Central memory CD8-positive, alpha-beta T cell (primary cell): ENCODE measurements at places on chromosomes 4 and X.
A peak's percentile ranks its signal among the peaks of the same experiment; 100 is the strongest.

DNA sequence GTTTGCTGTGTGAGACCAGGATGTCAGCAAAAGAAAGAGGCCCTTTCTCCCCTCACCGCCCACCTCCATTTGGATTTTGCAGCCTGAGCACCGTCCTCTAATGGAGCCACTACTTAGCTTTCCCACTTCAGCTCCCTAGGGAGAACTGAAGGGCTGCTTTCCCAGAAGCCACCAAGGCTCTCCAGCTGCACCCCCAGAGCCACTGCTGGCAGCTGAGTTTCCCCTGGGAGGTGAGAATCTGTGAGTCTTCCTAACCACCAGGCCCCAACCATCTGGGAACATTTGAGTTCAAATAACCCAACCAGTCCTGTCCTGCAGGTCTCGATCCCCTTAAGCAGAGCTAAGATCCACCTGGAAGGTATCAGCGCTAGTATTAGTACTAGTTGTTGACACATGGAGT is 173.1 kb upstream of the USP9X start:
- DNase-seq = no peak
- H3K27me3 ChIP-seq = no peaks in the 10 kb centered on the region
- H3K4me1 ChIP-seq = no peaks in the 10 kb centered on the region
- no peak overlapping the region for H3K4me3 ChIP-seq
- no peak overlapping the region for H3K27ac ChIP-seq

DNA sequence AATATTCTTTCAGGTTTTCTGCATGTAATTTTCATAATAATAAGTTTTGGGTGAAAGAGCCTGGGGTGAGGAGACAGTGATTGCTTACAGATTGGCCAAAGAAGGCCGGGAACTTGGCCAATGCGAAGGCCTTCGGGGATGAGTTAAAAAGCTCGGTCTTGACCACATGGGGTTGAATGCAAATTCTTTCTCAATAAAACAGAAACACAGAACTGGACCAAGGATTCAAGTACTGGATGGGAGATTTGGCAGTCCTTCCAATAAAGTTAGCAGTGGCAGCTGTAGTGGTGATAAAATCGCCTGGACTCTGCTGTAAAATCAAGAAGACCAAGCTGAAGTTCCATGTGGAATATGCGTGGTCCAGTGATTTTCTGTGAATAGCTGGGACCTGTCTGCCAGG is 282.2 kb upstream of the KLF3 start:
- no peak for DNase-seq
- H3K4me1 ChIP-seq = no peaks in the 10 kb centered on the region
- H3K27me3 ChIP-seq = no peaks in the 10 kb centered on the region
- H3K4me3 ChIP-seq = no peak overlapping the region
- no peaks in the 10 kb centered on the region for H3K36me3 ChIP-seq
- H3K27ac ChIP-seq = no peak overlapping the region

- H3K27ac ChIP-seq = no peak overlapping the region
- no peak for DNase-seq
- H3K4me3 ChIP-seq = no peak overlapping the region
Measured at GRCh38 chrX:46812445-46812844, 24.4 kb upstream of the RP2 start.

GRCh38 chrX:103467887-103468286 is 51.4 kb downstream of the RAB40A start:
- H3K27ac ChIP-seq = no peak overlapping the region
- no peak for DNase-seq
- H3K4me3 ChIP-seq = no peak overlapping the region
- peaks cover 5% of the 10 kb centered on the region for H3K4me1 ChIP-seq
- H3K36me3 ChIP-seq = peaks cover 2% of the 10 kb centered on the region
- H3K27me3 ChIP-seq = peaks cover 17% of the 10 kb centered on the region

- H3K36me3 ChIP-seq = peaks cover 25% of the 10 kb centered on the region
- DNase-seq = peak; percentile 50
- H3K4me3 ChIP-seq = peak overlapping the region; percentile 60
Measured at GRCh38 chr4:105471566-105472176, 2.2 kb downstream of the PPA2 start.

DNA sequence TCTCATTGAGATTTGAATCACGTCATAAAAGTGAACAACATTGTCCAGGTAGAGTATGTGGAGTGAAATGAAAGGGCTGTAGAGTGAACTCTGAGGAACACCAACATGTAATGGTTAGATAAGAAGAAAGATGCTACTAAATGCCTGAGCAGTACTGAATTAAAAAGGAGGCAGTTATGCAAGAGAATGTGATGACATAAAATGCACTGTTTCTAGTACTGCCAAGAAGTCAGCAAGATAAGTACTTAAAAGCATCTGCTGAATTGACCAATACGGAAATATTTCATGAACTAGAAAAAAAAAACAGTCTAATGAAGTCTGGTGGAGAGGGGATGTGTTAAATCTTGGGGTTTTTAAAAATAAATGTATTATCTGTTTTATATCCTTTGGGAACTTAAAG is 583.8 kb upstream of the GALNT7 start:
- no peak overlapping the region for H3K27ac ChIP-seq
- no peak for DNase-seq
- H3K27me3 ChIP-seq = no peaks in the 10 kb centered on the region
- H3K36me3 ChIP-seq = no peaks in the 10 kb centered on the region
- no peak overlapping the region for H3K4me3 ChIP-seq
- no peaks in the 10 kb centered on the region for H3K4me1 ChIP-seq

DNA sequence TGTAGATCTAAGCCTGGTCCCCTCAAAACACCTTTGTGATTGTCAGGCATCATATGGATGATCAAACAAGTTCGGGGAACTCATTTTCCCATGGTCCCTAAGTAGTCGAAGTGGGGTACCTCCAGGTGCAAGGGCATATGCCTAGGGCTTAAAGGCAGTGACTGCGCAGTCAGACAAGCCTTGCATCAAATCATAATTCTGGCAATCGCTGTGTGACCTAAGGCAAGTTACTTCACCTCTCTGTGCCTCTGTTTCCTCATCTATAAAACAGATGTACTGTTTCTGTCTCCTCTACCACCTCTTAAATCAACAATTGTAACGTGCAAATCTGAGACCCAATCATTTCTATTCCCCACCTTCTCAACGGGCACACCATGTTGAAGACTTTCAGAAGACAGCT is 1.8 kb downstream of the CD99L2 start:
- H3K36me3 ChIP-seq = no peaks in the 10 kb centered on the region
- peak overlapping the region; percentile 20 for H3K27ac ChIP-seq
- H3K4me1 ChIP-seq = peaks cover 9% of the 10 kb centered on the region
- no peaks in the 10 kb centered on the region for H3K27me3 ChIP-seq
- no peak overlapping the region for H3K4me3 ChIP-seq

DNA sequence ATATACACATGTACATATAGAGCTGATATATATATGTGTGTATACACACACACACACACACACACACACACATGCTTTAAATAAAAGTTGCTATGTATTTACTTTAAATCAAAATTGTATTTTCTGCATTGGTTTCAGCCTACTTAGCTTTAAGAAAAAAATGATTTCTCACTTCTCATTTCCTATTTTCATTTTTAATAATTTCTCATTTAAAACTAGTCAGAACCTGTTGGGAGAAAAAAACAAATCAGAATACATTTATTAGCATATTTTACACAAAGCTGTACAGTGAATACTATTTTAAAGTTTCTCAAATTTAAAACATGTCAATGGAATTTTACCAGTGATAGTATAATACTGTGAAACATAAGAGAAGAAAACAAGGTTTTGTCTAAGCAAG is 681.8 kb downstream of the CENPC start:
- H3K36me3 ChIP-seq = no peaks in the 10 kb centered on the region
- no peak overlapping the region for H3K27ac ChIP-seq
- no peaks in the 10 kb centered on the region for H3K4me1 ChIP-seq
- DNase-seq = no peak
- no peaks in the 10 kb centered on the region for H3K27me3 ChIP-seq
- no peak overlapping the region for H3K4me3 ChIP-seq

- no peaks in the 10 kb centered on the region for H3K36me3 ChIP-seq
- DNase-seq = no peak
- H3K27ac ChIP-seq = no peak overlapping the region
- H3K4me1 ChIP-seq = no peaks in the 10 kb centered on the region
Measured at GRCh38 chr4:113951263-113951662, 28.2 kb downstream of the ARSJ start.

GRCh38 chr4:76708971-76709771 is 188.8 kb downstream of the SOWAHB start:
- no peak for DNase-seq
- no peak overlapping the region for H3K4me3 ChIP-seq
- H3K4me1 ChIP-seq = no peaks in the 10 kb centered on the region
- H3K27me3 ChIP-seq = peaks cover 45% of the 10 kb centered on the region
- peaks cover 2% of the 10 kb centered on the region for H3K36me3 ChIP-seq
- H3K27ac ChIP-seq = no peak overlapping the region

DNA sequence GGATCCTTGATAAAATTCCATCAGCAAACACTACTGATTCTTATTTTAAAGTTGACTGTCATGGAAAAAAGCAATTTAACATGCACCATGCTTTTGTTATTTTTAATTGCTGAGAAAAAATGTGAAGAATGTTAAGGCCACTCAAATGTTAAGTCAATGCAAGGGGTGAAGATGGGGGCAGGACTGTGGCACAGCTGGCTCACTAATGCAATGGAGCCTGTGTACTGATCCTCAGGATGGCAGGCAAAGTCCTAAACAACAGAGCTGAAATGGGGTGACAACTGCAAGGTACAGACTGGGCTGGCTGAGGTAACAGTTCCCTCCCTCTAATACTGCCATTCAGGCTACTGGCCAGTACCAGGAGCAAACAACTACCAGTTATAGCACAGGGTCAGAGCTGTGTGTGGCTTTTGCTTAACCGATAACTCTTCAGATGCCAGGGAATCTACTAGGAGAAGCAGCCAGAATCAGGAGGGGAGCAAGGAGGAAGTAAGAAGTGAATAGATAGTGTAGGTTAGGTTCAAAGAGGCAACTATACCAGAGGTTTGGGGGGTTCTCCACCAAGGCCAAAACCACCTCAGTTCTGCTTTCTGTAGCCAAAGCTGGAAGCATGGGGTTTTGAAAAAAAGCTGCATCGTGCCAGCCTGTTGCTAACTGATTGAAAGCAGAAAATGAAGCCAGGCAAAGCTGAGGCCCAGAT is 372.6 kb downstream of the OPHN1 start:
- H3K4me1 ChIP-seq = no peaks in the 10 kb centered on the region
- DNase-seq = no peak
- no peak overlapping the region for H3K27ac ChIP-seq
- H3K36me3 ChIP-seq = no peaks in the 10 kb centered on the region

GRCh38 chr4:129254526-129254925 is 158.6 kb downstream of the C4orf33 start:
- H3K4me1 ChIP-seq = no peaks in the 10 kb centered on the region
- H3K27ac ChIP-seq = no peak overlapping the region
- no peak for DNase-seq

DNA sequence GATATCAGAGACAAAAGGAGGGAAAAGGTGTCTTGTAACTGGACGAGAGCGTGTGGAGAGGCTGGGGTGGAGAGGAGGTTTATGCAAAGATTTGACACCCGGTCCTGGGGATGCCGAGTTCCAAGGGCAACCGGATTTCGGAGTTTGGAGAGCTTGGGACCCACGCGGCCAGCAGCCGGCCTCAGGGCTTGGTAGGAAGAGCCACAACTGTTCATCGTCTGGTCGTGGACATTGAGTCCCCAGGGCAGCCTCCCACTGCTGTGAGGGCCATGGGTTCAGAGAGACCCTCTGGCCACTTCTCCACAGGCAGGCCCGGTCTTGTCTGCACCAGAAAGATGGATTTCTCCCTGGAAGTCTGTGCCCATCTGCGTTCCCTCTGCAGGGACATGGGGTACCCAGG is 46.8 kb downstream of the SHOX start:
- H3K36me3 ChIP-seq = peaks cover 7% of the 10 kb centered on the region
- no peaks in the 10 kb centered on the region for H3K4me1 ChIP-seq
- H3K27me3 ChIP-seq = no peaks in the 10 kb centered on the region
- H3K4me3 ChIP-seq = no peak overlapping the region

DNA sequence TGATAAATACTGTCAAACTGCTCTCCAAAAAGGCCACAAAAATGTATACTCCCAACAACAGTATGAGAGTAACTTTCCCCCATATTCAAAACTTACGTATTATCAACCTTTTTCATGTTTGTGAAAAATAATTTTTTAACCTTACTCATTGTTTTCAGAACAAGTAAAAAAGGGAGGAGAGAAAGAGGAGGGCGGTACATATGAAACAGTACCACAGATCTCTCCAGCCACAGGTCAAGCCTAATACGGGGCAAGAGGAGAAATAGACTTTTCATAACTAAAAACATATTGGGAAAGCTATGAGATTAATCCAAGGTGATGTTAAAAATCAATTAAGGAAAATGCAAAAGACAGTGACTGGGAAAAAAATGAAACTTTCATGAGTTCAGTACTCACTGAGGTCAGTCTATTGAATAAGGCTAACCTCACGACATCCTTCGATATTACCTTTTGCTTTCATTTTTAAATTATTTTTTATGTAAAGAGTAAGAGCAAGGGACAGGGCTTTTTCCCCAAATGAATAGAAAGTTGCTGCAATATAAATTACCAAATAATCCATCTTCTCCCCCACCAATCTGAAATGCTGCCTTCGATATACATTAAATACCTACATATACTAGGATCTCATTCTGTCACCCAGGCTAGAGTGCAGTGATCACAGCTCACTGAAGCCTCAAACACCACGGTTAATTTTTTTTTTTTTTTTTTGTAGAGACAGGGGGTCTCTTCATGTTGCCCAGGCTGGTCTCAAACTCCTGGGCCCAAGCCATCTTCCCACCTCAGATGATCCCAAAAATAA is 25.3 kb downstream of the FBXW7 start:
- no peaks in the 10 kb centered on the region for H3K27me3 ChIP-seq
- DNase-seq = no peak
- H3K27ac ChIP-seq = peak overlapping the region; percentile 80
- H3K36me3 ChIP-seq = peaks cover 12% of the 10 kb centered on the region
- peak overlapping the region; percentile 58 for H3K4me3 ChIP-seq
